ENCODE measurements at places on chromosomes 6 and 20.
A peak's percentile ranks its signal among the peaks of the same experiment; 100 is the strongest.

DNA sequence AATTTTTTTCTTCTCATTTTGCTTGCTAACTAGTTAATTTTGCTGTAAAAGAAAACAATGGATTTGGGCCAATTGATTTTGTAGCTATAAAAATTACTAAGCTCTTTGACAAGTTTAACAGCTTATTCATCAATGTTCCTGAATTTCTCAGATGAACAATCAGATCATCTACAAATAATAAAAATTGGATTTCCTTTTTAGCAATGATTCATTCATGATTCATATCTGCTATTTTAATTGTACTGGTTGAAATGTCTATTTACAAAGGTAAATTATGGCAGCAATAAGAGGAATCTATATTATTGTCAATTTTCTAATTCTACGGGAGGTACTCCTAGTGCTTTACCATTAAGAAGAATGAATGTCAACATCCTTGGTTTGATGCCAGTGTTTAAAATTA is 178.8 kb upstream of the BTBD3 start:
- DNase-seq = no peak

DNA sequence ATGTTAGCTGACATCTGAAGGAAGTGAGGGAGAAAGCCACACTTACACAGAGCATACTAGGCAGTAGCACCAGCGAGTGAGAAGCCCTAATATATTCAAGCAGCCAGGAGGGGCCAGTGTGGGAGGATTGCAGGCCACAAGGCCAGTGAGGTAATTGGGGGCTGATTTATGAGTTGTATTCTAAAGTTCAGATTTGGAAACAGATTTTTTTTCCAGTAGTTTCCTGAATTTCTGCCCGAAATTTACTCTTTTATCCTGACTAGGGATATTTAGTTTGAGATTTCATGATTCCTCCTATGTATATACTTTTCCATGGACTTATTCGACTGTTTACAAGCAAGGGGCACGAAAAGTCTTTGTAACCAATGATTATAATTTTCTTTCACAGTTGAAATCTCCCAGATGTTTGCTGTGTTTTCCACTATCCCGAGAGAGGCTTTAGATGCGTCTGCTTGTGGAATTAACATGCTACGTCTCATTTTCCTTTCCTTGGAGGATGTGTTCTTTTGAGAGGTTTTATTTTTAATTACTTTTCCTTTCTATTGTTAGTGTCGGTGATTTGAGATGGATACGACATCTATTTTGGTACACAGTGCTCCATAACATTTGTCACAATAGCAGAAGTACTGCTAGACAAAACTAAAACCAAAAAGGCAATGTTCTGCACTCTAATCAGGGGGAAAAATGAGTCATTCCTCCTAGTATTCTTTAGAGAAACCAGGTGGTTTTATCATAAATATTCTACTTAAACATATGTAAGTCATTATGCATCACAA is 356.3 kb upstream of the HSF2 start:
- DNase-seq = no peak

- DNase-seq = no peak
Observed at GRCh38 chr6:137352859-137353258, 133.7 kb upstream of the IFNGR1 start.

- DNase-seq = peak; percentile 91
Observed at GRCh38 chr6:163438940-163439335, 24.4 kb downstream of the QKI start.

DNA sequence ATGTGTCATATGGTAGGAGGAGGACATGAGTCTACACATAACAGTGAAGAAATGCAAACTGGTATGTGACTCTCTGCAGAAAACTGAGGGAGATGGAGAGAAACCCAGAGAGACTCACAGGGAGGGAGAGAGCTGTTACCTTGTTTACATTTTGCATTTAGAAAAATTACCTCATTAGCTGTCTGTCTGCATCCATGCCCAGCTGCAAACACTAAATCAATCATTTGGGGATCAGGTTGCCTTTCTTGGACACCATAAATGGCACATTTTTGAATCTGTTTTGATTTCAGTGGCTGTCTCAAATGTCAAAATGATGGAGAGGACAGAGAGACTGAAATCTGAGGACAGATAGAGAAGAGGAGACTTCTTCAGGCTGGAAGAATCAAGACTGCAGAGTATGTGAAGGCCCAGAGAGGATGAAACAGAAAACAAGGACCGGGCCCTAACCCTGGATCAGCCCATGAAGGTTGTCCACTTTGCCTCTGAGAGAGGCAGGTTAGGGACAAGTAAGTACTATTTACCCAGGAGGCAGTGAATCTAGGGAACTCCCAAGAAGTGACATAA is 92.2 kb downstream of the UNC5CL start:
- no peak for DNase-seq

- DNase-seq = no peak
Observed at GRCh38 chr6:166419286-166419685, 36.5 kb upstream of the MPC1 start.

DNA sequence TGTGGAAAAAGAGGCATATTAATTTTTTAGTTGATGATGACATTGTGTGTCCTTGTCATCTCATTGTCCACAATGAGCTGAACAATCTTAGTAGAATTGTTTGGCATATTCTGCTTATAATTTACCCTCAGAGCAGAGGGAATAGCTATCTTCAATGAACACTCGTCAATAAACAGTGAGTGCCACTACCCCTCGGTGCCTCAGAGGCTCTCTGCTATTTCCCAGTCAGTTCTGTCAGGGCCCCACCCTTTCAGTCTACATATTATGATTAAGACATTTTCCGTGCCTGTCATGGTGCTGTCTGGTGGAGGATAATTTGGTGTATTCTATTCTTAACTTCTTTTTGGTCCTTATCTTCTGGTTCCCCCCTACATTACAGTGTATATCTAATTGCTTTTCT is 31.2 kb downstream of the NUS1 start:
- DNase-seq = peak; percentile 79

DNA sequence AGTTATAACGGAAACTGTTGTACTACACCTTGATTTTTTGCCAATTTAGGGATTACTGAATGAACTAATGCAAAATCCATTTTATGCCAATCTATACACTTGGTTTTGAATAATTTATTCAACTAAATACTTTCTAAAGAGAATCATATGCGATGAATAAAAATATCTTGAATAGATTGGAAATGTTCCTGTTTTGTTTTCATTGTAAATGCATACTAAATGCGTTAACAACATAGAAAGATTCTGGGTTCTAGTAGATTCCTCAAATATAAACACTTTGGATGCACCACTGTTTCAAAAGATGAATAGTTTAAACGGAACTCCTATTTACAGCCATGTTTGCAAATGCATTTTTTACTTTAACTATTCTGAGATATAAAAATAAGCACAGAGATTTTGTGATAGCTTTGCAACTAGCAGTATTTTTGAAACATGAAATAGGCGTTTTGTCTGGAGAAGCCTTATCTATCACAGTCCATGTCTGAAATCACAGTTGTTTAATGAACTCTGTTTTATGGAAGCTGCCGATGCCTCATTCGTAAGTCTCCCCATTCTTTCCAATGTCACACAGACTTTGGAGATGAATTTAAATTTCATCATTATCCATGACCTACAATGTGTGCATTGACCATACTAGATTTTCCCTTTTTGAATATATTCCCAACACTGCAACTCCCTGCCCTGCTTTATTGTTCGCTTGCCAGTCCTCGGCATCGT is 277.7 kb upstream of the QKI start:
- DNase-seq = no peak

- DNase-seq = peak; percentile 77
Observed at GRCh38 chr6:15441215-15441868, 195.5 kb downstream of the JARID2 start.

DNA sequence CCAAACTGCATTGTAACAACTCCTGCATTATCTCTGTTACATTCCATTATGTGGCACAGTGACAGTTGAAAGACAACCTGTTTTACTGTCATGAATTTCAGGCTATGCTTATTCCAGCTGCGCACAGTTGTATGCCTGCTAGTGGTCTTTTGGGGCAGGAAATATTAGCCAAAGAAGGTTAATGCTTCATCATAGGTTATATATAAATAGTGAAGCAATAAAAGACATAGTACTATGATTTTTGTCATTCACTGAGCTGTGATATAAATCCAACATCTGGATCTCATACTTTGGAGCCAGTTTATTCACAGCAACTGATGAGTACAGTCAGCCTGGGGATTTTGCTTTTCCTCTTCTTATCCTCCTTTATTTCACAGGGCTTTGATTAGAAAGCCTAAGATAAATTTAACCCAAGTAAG is 55.6 kb downstream of the FILIP1 start:
- no peak for DNase-seq

DNA sequence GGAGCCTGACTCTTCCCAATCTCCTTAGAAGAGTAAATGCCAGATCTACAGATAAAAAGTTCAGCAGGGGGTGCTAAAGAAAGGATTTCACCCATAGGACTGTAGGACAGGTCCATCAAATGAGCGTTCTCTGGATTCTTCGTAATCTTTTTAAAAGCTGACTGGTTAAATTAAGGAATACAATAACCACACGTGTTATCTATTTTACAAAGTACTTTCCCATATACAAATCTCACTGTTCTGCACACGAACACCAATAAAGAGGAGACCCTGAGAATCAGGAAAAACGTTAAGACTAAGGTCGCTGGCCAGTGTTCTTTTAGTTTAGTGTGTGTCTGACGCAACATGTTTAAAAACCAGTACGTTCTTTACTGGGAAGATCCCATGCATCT is 542 bp downstream of the TUBE1 start:
- DNase-seq = peak; percentile 53

DNA sequence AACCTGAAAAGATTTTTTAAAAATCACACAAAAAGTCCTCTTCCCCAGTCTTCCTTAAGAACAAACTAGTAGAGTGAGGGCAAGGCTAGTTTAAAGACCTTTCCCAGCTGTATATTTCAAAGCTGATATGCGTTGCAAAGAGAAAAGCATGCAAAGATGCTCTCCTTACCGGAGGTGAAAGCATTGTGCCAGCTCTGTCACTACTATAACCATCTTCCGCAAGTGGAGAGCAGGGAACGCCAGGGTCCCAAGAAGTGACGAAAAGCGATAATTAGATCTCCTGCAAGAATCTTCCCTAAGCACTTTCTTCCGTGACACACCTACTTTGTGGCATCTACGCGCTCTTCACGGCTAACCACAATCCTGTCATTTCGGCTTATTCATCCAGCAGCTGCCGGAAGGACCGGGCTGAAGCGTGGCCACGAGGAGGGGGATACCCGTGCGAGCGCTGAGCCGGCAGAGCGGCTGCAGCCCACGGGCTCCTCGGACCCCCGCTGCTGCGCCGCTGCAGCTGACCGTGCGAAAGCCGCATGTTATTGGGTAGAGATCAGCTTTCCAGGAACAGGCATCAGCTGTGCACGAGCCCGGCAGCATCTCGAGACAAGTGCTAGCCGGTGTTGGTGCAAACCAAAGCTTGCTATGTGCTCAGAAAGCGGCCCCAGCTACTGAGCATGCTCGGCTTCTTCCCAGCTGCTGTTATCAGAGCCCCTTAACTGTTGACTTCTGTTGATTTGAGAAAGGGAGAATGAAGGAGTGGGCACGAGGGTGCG is 57.2 kb upstream of the ARHGAP18 start:
- peak; percentile 53 for DNase-seq

GRCh38 chr20:41340327-41341055 is at the start of gene LPIN3:
TSS of gene LPIN3 (plus strand) at chr20:41340821. CDS start at chr20:41345804, 4,983 bp downstream.
- DNase-seq = peak; percentile 89

GRCh38 chr20:8670893-8671215 is 398.0 kb upstream of the PLCB4 start:
- DNase-seq = no peak

- DNase-seq = no peak
Observed at GRCh38 chr6:169977434-169978265, 226.2 kb downstream of the ERMARD start.
